ENCODE measurements at places on chromosomes 7 and 10.

DNA sequence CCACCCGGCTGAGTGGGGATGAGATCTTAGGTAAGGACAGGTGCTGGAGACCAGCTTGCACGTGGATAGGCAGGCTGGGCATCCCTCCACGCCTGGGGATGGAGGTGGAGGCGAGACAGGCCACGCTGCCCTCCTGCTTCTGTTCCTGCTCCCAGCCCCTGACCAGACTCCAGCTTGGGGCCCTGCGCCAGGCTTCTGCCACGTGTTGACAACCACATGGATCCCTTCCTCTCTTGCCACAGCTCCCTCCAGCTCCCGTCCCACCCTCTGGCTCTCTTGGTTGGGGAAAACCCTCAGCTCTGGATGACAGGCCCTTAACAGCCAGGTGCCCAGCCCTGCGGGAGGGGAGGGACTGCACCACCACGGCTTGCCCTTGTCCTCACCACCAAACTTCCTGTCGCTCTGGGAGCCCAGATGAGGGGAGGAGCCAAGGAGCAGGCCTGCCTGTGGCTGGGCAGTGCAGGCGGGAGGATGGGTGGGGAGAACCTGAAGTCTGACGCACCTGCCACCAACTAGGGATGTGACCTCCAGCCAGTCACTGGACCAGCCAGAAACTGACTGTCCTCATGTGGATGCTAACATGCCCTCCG lies 36.0 kb downstream of the KCNH2 start:
- DNase-seq, result peak; percentile 53

- no peak for DNase-seq
These were observed 48.4 kb downstream of the SEPTIN7 start for GRCh38 chr7:35849158-35849831.

GRCh38 chr10:47107007-47107747 lies 192.8 kb upstream of the GDF10 start:
- no peak for DNase-seq

DNA sequence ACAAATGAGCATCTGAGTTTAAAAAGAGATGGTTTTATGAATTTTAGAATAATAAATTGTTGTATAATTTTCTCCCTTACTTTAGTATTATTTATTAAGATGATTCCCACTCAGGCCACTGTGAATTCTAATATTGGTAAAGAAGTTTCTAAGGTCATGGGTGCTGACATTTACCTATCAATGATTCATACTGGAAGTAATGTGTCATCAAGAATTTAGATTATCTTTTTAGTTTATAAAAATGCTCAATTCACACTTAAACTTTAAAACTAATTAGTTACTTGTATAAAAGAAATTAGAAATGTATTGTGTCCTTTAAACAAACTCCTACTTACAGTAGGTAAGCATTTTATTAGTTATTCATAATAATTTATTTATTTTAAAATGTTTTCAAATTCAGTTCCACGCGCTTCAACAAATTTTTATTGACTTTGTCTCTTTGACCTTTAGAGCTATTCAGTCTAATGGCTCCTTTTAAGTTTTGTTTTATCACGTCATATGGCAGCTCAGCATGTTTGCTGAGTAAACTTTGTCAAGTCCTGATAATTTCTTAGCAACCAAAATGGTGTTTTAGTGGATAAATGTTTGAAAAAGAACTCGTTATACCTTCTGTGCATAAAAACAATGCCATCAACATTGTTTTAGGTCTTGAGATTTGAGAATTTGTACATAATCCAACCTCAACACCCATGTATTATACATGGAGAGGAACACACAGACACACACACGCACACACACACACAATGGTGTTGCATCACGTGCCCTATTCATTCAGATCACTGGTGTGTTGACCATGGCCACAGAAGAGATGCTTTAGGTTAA lies 15.1 kb upstream of the MRC1 start:
- no peak for DNase-seq

DNA sequence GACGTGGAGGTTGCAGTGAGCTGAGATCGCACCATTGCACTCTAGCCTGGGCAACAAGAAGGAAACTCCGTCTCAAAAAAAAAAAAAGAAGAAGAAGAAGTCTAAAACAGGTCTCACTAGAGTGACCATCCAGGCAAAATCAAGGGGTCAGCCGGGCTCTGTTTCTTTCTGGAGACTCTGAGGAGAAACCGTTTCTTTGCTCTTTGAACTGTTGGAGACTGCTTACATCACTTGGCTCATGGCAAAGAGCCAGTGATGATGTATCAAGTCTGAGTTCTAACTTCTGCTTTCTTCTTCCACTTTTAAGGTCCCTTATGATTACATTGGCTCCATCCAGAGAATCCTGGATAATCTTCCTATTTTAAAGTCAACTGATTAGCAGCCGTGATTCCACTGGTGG lies 306.8 kb downstream of the WDR11 start:
- DNase-seq, result no peak

DNA sequence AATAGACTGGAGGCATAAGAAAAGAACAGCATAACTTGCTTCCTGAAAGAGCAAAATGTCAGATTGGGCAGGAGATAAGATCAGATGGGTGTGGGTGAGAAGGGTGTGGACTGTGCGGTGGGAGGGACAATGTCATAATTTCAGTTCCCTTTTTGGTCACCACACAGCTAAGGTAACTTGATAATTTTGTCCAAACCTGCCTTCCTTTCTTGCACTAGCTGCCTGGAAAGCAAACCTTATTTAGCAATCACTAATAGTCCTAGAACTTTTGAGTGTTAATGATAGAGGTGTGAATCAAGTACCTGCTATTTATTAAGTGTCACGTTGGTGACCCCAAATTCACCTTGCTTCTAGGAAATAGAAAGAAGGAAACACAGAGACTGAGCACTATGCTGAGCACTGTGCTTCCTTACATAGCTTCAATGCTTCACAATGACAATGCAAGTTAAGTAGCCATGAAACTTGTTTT lies 72.4 kb upstream of the SP4 start:
- DNase-seq, result peak; percentile 62

DNA sequence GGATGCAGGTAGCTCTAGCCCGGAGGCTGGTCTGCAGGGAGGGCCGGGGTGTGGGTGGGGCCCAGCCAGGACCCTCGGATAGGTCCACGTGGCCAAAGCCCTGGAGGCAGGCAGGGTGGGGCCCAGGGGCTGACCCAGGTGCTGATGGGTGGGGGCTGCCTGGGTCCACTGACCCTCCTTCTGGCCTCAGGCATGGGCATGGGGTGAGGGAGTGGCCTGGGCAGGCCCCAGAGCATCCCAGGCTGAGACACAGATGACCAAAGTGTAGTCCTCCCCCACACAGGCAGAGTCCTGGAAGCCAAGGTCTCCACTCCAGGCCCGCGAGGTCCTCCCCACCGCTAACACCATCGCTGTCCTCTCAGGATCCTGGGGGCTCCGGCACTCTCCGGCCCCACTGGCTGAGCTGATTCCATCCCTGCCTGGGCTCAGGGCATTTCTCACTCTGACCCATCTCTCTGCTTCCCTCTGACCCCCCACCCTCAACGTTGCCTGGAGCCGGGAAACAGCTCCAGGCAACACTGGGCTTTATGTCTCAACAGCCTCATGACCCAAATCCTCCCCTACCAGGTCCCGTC lies 20.7 kb upstream of the PPP2R2D start:
- DNase-seq, result no peak

DNA sequence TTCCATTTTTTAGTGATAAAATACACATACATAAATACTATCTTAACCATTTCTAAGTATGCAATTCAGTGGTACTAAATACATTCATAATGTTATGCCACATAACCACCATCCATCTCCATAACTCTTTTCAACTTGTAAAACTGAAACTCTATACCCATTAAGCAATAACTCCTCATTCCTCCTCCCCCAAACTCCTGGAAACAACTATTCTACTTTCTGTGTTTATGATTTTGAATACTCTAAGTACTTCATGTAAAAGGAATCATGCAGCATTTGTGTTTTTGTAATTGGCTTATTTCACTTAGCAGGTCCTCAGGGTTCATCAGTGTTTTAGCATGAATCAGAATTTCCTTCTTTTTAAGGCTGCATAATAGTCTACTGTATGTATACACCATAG lies 131.8 kb downstream of the TES start:
- no peak for DNase-seq

DNA sequence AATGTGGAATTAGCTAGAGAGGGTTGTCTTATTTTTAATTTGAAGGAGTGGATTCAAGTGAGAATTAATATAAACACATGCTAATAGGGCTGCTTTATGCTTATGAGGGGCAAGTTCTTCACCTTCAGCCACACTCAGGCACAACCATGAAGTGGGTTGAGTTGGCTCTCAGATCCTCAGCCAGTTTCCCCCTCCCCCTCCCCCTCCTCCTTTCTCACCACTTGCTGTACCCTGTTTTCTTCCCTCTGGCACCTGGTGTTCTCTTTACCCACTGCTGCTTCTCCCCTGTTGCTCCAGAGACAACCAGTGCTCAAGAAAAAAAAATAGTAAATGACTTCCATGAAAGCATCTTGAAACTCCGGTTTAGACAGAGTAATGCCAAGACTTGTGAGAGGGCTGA lies 1083.3 kb downstream of the CNTNAP2 start:
- no peak for DNase-seq

DNA sequence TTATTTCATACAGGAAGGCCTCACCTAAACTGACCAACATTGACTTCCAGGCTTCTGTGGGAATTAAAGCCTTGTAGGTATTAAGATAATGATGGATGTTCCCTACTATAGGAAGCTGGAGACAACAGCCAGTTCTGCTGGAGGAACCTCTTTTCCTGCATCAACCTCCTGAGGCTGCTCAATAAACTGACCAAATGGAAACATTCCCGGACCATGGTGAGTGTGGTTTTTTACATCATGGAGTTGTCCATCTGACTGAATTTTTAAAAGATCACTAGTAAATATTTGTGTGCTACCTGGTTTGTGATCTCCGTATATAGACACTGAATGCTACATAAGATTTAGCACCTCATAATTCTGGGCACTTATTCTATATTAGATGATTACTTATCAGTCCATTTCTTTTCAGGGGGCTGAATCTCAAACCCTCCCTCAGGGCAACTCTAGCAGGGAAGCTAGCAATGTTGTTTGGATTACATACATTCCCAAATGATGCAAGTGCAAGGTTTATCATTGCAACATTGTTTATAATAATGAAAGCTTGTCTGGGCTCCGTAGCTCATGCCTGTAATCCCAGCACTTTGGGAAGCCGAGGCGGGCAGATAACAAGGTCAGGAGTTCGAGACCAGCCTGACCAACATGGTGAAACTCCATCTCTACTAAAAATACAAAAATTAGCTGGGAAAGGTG lies 21.5 kb upstream of the SMKR1 start:
- DNase-seq, result no peak

DNA sequence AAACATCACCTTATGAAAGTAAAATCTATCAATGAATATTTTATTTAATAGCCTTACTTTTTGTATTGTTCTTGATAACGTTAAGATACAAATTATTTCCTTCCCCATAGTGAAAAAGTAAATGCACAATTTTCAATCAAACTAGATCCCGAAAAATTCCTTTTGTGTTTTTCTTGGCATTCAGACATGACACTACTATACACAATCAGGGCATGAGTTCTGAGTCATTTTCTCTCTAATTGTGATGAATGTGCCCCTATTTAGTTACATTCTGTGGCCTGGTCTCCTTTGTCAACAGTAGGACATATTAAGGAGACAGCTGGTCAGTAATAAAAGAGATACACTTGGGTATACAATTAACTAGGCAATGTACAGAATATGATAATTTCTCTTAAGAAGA lies 19.8 kb downstream of the COL1A2 start:
- DNase-seq, result no peak

GRCh38 chr10:70265032-70265689 lies 18.6 kb downstream of the NPFFR1 start:
- no peak for DNase-seq

DNA sequence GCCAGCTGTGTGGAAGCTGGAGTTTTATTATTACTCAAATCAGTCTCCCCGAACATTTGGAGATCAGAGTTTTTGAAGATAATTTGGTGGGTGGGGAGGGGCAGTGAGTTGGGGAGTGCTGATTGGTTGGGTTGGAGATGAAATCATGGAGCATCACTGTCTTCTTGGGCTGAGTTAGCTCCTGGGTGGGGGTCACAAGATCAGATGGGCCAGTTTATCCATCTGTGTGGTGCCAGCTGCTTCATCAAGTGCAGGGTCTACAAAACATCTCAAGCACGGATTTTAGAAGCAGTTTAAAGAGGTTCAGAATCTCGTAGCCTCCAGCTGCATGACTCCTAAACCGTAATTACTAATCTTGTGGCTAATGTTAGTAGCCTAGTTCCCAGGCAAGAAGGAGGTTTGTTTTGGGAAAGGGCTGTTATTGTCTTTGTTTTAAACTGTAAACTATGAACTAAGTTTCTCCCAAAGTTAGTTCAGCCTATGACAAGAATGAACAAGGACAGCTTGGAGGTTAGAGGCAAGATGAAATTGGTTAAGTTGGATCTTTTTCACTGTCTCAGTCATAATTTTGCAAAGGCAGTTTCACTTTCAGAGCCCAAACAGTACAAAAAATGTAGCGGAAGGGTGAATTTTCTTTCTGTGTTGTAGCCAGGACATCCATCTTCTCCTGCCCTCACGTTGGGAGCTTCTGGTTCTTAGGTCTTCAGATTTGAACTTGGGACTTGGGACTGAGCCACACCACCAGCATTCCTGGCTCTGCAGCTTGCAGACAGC lies 43.1 kb downstream of the KLF6 start:
- DNase-seq, result no peak

- no peak for DNase-seq
These were observed 20.2 kb upstream of the ZNF282 start for GRCh38 chr7:149175150-149175549.

DNA sequence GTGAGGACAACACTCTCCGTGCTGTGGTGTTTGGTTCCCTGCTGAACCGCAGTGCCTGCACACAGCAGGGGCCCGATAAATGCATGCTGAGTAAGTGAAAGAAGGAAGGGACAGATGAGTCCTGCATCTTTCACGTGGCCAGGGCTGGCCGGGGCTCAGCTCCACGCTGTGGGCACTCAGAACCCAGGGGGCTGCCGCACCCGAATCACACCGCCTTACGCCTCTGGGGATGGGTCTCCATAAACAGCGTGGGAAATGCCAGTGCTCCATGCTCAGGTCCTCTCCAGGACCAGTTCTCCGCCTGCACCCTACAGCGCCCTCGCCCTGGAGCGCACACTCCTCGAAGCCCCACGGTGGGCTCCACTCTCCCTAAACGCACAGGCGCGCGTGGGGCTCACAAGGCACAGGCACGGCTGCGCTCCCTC lies 38.1 kb downstream of the RASGEF1A start:
- peak; percentile 6 for DNase-seq

- DNase-seq, result peak; percentile 11
These were observed 32.0 kb upstream of the STRIP2 start for GRCh38 chr7:129401967-129402860.

- peak; percentile 26 for DNase-seq
These were observed 40.0 kb downstream of the VOPP1 start for GRCh38 chr7:55532150-55532917.

DNA sequence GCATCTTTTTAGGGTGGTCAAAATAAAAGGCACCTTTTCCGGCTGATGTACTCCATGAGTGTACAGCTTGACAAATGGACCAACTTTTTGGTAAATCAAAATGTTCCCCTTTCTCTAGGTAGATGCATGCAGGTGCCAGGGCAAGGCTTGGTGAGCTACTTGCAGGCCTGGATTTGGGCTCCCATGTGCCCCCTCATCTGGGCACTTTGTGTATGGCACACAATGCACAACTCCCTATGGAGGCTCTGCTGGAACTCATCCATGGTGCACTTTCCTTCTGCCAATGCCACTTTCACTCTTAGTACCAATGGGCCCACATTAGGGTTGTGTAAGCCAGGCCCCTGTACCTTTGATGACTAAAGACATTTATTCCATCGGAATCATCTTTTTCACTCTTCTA lies 300.8 kb downstream of the SDHAF3 start:
- DNase-seq, result no peak

GRCh38 chr7:150421831-150422230 lies 28.6 kb upstream of the GIMAP8 start:
- DNase-seq, result no peak
